ENCODE measurements at places on chromosomes 1 and 21.

DNA sequence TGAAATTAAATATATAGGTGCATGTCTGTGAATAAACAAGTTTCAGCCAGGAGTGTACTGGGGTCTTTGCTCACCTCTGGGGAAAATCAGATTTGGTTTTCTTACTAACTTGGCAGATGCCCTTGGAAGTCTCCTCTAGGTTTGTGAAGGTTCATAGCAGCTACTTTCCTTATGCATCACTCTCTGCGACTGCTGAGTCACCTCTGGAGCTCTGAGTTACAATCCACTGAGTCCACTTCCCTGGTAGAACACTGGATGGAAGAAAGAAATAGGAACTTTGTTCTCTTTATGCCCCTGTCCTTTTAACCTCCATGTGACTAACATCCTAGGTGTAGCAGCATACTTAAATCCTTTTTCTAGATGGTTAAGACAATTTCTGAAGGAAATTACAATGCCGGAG lies 4.4 kb upstream of the FASLG start:
- no peak for DNase-seq

- DNase-seq: no peak
These were observed 47.8 kb downstream of the AK4 start for GRCh38 chr1:65195495-65196417.

- DNase-seq: no peak
These were observed 55.6 kb downstream of the UCK2 start for GRCh38 chr1:165883056-165883455.

DNA sequence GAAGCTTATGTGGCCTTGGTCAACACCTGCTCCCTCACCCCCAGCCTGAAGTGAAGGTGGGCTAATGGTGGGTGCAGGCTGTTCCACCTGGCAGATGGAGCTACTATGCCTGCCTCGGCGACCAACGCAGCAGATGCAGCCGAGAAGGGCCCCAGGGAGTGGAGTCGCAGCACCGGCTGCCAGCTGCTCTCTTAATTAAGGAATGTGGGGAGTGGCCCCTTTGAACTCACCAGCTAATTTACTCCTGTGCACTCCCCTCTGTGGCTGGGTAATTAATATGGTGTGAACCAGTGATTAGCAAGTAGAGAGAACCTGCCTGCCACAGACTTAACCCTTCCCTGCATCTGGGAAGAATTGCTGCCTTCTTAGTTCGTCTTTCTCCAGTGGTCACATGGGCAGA lies 3.3 kb upstream of the SLAMF8 start:
- DNase-seq: peak; percentile 93

DNA sequence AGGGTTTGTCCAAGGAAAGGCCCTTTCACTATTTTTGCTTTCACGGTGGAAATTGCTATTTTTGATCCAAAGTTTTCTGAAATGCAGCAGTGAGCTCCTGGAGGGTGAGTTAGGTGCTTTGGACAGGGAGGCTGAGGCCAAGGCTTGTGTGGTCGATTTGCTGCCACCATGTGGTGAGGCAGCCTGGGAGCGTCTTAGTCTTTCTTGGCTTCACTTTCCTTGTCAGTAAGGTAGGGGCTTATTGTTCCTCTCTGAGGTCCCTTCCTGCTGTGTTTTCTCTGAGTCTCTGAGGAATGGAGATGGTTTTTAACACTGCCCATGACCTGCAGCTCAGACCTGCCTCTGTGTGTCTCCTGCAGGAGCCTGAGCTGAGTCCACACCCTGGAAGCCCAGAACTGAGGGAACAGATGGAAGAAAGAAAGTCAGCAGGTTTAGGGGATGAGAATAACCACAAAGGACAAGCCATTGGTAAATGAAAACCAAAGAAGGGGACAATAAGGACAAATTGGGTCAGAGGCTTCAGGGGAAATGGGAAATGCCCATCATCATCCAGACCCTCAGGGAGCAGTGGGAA lies 20.1 kb upstream of the S100A10 start:
- peak; percentile 12 for DNase-seq

DNA sequence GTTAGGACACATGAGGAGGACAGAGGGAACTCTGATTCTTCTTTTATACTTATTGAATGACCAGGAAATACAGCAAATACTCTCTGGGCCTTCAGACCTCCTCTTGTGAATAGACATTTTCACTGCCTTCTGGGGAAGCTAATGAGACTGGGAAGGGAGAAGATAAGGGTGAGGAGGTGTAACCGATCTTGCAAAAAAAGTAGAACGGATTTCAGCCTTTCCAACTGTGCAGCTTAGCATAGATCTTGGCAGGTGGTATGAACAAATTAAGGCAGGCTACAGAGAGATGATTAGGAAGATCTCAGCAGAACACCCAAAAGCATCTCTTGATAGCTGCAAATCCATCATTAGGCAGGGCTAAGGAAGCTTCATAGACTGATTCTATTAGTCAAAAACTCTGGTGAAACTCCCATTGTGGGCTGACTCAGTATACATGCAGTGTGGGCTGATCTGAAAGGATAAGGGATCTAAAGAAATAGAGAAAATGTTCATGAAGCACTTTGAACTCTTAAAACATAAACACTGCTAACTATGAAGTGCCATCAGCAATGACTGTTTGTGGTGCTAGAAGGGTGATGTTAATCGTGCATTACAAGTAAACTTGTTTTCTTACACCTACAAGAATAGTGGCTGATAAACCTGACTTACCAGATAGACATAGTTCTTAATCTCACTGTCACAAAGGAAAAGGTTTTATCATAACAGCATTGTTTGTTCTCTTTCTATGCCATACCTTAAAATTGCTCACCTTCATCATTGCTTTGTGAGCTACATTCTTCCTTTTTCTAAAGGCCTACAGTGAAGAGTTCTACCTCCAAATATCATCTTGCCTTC lies 85.5 kb upstream of the PALMD start:
- DNase-seq: no peak

DNA sequence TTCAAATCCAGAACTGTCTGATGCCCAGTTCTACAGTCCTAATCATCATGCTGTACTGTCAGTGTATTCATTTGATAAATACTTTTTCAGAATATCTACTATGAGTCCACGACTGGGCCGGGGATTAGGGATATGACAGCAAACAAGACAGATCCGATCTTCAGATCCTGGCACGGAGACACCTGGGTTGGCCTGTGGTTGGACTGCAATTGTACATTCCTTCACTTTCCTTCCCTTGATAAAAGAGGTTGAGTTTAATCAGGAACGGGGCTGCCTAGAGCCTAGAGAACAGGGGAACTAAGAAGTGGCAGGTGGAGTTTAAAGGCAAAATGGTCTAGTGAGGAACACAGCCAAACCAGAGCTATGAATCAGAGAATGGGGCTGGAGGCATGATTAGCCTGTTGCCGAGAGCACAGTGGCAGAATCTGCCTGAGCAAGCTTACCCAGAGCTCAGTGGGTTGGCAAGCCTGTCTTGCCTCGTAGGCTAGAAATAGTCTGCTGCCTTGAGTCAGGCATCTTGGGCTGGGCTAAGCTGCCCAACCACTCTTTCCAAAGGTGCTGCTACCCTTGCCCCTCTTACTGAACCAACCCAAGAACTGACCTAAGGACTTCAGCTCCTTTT lies 38.1 kb upstream of the PTCH2 start:
- no peak for DNase-seq

Data from NCI-H1105 treated with DMSO at 0.1 percent for 48 hours (cell line).